ENCODE measurements at places on chromosomes 6 and 20.

DNA sequence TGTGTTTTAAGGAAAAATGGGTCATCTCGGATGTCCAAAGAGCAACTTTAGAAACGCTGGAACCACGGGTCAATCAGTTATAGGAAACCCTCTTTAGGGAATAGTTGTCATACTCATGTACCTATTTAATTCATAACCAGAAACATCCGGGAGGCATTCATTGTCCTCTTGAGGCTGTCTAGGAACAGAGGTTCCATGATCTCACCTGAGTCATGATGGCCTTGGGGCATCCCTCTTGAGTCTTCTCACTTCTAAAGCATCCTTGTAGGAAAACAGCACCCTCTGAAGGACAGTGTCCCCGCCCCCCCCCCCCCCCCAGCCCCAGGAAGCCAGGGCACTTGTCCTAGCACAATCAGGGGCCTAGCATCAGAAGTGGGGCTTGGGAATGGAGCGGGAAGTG is 46.3 kb upstream of the CDH4 start:
- DNase-seq = no peak

- DNase-seq = no peak
These were observed 137.0 kb upstream of the STXBP5 start for GRCh38 chr6:147067184-147067583.

DNA sequence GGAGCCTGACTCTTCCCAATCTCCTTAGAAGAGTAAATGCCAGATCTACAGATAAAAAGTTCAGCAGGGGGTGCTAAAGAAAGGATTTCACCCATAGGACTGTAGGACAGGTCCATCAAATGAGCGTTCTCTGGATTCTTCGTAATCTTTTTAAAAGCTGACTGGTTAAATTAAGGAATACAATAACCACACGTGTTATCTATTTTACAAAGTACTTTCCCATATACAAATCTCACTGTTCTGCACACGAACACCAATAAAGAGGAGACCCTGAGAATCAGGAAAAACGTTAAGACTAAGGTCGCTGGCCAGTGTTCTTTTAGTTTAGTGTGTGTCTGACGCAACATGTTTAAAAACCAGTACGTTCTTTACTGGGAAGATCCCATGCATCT is 542 bp downstream of the TUBE1 start:
- DNase-seq = peak; percentile 67

DNA sequence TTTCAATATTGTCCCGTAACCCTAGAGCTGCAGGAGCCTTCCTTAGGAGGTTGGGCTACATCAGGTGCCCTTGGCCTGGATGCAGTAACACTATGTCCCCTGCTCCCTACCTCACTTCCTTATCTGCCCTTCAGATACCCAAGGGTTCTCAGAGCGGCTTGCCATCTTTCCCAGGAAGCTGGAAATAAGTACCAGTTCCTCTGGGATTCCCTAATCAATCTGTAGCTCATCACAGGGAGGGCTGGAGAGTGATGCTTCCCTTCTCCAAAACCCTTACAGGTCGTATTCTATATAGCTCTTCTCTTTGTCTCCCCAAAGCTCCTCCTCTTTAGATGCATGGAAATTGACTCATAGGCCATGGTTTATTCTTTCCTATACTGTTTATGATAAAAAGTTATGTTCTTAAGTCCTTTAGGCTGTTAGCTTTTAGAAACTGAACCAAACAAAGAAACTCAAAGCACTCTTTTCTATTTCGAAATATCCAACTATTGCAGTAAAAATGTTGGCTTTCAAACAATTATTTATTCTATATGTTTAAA is 4.2 kb downstream of the MYCT1 start:
- no peak for DNase-seq

DNA sequence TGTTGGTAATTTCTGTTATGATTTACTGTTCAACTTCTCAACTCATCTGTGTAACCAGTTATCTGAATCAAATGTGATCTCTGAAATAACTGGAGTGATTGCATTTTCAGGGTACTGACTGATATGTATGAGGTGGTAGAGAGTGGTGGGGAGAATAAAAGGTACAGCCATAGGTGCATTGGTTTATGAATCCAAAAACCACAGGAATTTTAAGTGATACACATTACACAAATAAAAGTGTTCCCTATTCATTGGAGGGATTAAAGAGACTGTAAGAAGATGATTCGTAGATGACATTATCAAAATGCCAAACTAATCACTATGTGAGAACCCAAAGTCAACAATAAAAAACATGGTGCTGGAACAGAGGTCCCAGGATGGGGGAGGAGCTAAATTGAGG is 158.7 kb upstream of the RSPO3 start:
- DNase-seq = no peak

GRCh38 chr20:24034820-24035219 is 46.2 kb upstream of the GGTLC1 start:
- DNase-seq = no peak

- no peak for DNase-seq
These were observed 85.9 kb downstream of the SMLR1 start for GRCh38 chr6:130913120-130913519.

GRCh38 chr20:48682529-48683363 is 145.1 kb downstream of the PREX1 start:
- DNase-seq = peak; percentile 59

DNA sequence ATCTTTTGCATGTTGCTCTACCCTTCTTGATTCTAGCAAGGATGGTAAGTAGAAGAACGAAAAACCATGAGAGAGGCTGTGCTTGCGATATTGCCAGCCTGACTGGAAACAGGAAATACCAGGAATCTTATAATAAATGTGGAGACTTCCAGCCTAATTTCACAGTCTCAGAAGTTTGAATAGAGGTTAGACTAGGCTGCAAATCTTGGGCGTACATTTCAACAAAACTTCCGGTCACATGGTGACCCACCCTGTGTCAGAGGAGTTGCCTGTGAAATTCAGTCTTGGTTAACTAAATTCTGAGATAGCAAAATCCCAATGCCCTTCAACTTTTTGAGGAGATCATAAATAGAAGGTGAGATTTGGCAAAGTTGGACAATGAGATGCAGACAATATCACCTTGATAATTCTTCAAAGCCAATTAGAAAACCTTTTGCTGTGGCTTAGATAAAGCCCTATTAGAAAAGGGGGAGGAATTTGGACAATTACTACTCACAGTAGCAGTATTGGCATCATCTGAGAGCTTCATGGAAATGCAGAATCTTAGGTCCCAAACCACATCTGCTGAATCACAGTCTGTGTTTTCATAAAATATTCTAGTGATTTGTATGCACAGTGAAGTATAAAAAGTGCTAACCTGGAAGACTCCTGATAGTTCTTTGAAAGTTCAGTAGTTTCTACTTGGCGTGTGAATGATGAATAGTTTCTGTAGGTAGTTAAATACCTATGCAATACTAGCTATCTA is 262.0 kb upstream of the JAG1 start:
- DNase-seq = no peak

- no peak for DNase-seq
These were observed 683.0 kb downstream of the DHX35 start for GRCh38 chr20:39645131-39645530.

DNA sequence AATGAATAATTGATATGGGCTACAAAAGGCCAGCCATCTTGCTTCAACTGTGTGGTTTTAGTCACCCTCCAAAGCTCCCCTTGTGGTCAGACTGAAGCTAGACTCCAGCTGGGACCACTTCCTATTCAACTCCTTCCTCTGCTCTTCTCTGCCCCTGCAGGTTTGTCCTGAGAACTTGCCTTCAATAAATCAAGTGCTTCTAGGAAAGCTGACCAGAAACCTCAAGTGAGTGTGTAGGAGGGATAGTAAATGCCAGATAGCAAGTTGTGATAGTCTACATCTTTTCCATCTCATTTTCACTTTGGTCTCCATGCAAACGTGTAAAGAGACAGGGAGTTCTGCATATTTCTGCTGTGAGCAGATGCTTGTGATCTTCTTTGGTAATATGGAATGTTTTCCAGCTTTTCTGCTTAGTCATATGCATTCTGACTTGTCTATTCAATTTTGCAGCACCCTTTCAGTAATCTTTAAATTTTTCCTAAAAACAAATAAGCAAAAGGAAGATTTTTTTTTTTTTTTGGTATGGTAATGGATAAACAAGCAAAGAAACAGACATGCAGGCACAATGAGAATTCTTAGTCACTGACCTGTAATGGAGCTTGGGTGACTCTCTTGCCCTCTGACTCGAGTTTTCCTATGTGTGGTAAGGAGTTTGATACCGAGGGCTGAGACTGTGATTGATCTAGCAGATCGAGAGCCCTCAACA is 201.3 kb upstream of the BTBD3 start:
- no peak for DNase-seq

DNA sequence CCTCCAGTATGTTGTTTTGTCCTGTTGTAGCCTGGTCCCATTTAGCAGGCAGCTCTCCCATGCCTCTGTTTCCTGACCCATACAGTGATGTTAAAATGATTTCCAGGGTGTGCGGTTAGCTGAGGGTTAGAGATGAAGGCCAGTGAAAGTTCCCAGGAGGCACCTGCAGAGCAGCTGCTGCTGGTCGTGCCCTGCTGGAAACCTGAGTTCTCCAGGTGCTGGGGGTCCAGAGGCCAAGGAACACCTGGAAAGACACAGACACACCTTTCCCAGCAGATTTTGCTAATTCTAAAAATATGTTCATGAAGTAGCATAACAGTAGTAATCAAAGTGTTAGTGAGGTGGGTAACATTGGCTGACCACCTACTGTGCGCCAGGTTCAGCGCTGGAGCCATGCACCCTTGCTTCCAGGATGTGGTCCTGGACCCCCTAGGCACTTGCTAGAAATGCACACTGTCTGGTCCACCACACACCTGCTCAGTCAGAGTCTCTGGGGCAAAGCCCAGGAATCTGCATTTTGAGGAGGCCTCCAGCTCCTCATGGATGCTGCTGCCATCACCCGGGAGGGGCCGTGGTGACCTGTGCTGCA is 118.7 kb downstream of the SYNDIG1 start:
- DNase-seq = no peak

GRCh38 chr6:34340394-34340793 is 52.1 kb downstream of the NUDT3 start:
- DNase-seq = no peak

DNA sequence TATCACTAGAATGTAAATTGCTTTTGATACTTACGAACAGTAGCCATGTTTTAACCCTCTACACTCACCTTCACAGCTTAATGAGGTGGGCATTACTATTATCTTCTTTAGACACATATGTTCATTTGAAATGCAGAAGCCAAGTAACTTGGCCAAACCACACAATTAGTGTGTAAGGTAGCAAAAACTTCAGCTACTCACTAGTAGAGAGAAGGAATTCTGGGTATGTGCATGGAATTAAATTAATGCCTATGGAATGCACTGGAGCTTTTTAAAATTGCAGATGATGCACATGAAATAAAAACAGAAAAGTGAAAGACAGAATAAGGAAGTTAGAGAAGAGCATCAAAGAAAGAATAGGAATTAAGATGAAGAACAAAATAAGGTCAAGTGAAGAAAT is 494.0 kb downstream of the ADGRB3 start:
- DNase-seq = no peak

- DNase-seq = no peak
These were observed 54.5 kb downstream of the TMEM242 start for GRCh38 chr6:157268835-157269234.

GRCh38 chr20:34773726-34774125 is 51.7 kb downstream of the NCOA6 start:
- DNase-seq = no peak

- DNase-seq = no peak
These were observed 22.4 kb downstream of the OR2B2 start for GRCh38 chr6:27889628-27890444.

GRCh38 chr6:45741437-45742171 is 274.1 kb downstream of the CLIC5 start:
- DNase-seq = peak; percentile 85

- DNase-seq = no peak
These were observed 505.5 kb downstream of the PRIM2 start for GRCh38 chr6:57822896-57823358.

DNA sequence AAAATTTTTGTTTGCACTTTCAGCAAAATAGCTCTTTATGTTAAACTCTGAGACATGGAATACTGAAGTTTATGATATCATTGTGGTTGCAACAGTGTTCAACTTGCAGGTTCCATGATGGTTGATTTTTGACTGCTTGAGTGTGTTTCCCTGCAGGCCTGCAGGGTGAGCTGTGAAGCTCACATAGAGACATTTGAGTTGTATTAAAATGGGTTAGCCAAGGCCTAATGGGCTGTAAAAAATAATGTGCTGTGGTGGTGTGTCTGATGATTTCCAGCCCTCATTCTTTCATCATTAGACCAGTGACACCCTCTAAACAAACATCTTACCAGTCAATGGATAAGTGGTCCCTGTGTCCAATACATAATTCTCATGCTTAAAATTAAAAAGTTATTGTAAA is 321.4 kb downstream of the FARS2 start:
- DNase-seq = no peak
